Right hindlimb (tissue), 1 donor: ENCODE measurements at places on chromosomes 12 and 14.

- no peak for DNase-seq
Observed at GRCh38 chr12:55852740-55853139, 10.0 kb upstream of the MMP19 start.

GRCh38 chr14:100584056-100585031, 2.9 kb downstream of the BEGAIN start:
- peak; percentile 8 for DNase-seq

DNA sequence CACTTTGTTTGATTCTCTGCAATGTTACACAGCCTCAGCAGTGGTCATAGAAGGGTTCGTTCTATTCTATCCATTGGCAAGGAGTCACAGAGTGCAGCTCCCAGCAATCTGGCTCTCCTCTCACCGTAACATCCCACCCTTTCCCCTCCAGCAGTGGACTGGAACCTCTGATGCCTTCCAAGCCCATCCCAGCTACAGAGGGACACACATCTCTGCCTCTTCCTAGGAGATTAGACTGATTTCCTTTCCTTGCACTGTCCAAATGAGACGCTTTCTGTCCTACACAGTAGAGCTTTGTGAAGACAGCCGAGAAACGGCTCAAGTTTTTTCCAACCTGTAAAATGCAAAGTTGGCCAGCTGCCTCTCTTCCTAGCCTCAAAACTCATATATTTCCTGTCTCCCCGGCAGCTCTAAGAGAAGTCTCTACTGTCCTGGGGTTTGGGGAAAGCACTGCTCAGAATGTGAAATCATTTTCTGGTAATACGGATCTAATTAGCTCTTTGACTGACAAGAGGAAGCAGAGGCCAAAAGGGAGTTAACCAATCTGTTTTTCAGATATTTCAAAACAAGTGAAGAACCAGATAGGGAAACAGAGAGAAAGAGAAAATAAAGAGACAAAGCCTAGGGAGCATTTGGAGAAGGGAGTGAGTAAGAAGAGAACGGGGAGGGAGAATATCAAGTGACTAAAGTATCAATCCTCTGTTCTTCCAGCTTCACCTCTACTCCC, 516 bp downstream of the NINJ2 start:
- DNase-seq: peak; percentile 66

GRCh38 chr12:13258717-13259119, 62.2 kb downstream of the EMP1 start:
- no peak for DNase-seq
